Hepatic stellate cell (primary cell): ENCODE measurements at places on chromosomes 6 and 20.
A peak's percentile ranks its signal among the peaks of the same experiment; 100 is the strongest.

- DNase-seq, result no peak
Observed at GRCh38 chr6:137352859-137353258, 133.7 kb upstream of the IFNGR1 start.

DNA sequence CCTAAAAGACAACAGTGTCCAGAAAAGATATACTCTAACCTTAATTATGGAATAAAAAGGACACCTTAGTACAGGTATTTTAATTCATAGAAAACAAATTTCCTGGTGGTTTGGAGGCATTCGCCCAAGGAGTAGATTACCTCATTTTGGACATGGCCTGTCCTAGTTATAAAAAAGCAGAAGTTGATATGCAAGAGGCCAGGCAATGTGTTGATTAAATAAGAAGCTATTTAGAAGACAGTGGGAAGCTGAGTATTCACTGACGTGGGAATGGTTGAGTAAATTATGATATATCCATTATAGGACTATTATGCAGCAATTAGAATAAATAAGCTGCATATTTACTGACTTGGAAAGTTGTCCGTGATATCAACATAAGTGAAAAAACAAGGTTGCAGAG lies 314.9 kb downstream of the ALDH8A1 start:
- no peak for DNase-seq

DNA sequence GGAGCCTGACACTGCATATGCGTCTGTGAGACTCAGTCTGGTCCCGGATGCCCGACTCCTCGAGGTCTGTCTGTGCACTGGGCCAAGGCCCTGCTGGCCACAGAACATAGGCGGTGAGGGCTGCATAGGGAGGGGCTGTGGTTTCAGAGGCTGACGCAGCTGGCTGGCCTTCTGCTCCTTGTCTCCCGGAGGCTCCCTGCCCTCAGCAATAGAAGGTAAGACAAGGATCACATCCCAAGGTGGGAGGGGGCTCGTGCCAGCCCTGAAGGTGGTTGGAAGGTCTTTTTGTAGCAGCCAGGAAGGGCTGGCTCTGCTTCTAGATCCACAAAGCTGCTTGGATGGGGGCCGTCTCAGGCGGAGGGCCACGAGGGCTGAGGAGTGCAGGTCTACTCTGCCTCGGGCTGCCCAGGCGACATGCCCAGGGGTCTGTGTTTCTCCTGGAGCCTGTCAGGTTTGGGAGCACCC lies 239.8 kb upstream of the SULF2 start:
- no peak for DNase-seq

- no peak for DNase-seq
Observed at GRCh38 chr6:118507636-118508035, 40.5 kb upstream of the PLN start.

- DNase-seq, result no peak
Observed at GRCh38 chr6:143087856-143088255, 27.2 kb downstream of the AIG1 start.

GRCh38 chr6:130215526-130215925 lies 7.2 kb downstream of the SAMD3 start:
- DNase-seq, result no peak

DNA sequence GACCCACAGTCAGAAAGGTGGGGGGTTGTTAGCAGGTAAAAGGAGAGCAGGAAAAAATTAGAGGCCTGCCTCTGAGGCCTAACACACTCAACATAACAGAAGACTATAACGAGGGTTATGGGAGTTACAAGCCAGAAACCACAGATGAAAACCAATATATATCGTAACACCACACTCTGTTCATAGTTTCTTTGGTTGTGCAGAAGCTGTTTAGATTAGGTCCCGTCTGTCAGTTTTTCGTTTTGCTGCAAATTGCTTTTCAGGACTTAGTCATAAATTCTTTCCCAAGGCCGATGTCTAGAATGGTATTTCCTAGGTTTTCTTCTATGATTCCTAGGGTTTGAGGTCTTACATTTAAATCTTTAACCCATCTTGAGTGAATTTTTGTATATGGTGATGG lies 3.7 kb upstream of the MAP3K5 start:
- no peak for DNase-seq

DNA sequence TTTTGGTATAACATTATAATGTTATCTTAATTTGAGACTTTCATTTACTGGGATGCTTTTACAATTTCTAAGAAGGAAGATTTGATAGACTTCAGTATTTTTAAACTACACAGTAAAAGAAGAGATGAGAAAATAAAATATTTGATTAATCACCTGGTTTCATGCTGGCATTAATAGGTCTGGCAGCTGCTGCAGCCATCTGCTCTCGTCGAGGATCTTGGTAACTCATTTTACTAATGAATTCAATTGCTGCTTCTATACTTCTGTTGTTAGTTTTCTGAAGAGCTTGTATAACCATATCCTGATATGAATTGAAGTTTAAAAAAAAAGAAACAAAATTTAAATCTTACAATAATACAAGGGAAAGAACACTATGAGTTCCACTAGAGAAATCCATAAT lies 23.0 kb downstream of the LATS1 start:
- no peak for DNase-seq

GRCh38 chr20:40710603-40711002 lies 21.6 kb upstream of the MAFB start:
- DNase-seq, result no peak

- DNase-seq, result no peak
Observed at GRCh38 chr6:54085541-54085940, 25.7 kb upstream of the MLIP start.

GRCh38 chr6:170074435-170074834 lies 216.4 kb downstream of the DLL1 start:
- no peak for DNase-seq

DNA sequence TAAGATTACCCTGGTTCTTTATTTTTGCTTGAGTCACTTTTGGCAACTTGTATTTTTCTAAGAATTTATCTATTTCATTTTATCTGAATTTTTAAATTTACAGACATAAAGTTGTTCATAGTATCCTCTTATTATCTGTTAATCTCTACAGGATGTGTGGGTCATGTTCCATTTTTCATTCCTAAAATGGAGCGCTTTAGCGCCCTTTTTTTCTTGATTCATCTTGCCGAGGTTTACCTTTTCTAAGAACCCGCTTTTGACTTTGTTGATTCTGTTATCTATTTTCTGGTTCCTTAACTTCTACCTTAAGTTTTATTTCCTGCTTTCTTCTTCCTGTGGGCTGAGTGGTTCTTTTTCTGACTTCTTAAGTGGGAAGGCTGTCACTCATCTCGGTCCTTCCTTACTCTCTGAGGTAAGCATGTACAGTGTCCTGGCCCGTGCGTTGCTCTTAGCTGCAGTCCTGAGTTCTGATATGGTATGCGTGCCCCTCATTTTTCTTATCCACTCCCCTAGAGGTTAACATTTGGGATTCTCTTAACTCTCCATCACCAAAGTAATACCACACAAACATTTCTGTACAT lies 399.8 kb downstream of the CDC5L start:
- DNase-seq, result no peak

DNA sequence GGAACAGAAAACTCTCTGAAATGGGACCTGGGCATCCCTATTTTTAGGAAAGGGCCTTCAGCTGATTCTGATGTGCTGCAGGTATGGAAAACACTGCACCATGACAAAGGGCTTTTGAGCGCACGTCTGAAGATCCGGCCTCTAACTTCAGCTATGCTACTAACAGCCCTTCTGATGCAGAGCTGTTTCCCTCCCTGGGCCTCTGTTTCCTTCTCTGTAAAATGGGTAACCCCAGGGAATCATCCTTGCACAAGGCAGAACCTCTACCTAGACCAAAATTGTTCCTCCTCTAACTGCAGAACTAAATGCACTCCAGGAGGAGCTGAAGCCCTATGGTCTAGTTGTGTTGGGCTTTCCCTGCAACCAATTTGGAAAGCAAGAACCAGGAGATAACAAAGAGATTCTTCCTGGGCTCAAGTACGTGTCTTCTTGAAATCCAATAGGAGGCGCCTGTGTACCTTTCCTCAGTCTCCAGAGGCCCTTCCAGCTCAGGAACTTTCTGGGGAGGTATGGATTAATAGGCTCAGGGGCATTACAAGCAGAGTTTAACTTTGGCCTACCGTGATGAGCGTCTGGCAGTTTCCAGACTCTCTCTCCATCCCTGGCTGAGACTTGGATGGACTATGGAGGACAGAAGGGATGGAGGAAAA lies 5.9 kb downstream of the GPX5 start:
- no peak for DNase-seq

DNA sequence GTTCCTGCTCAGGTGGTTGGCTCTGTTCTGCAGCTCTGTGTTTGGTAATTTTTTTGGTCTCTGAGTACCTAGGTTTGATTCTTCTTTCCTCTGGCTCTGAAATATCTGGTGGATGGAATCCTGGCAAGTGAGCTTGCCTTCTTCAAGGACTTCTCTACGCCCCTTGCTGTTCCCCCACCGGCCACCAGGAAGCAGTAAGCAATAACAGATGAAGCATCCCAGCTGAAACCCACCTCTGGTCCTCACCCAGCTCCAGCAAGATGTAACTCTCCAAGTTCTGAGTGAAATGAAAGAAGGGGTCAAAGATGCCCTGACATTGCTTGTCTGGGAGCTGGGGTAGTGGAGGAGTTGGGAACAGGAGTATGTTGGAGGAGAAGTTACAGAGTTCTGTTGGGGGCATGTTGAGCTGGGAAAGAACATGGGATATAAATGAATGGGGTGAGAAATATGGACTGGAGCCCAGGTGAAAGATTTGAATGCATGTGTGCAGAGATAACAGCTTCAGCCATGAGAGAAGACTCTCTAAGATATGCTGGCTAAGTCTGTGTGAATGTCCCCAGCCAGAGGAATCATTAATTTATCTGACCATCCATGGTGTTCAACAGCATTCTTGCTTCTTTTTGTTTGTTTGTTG lies 51.3 kb upstream of the GLP1R start:
- peak; percentile 6 for DNase-seq

DNA sequence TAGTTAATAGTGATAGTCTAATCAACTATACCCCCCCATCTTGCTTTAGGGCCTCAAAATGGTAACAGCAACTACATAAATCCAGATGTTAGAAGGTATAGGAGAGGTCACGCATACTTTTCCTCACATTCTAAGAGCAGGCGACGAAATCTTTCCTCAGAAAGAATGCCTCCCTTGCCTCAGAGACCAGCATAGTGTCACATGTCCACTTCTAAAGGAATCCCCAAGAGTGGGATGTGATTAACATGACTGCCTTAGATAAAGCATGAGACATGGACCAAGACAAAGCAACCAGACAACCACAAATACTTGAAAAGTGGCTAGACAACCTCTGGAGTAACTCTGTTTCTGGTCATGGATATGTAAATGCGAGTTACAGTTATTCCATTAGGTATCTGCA lies 710.7 kb downstream of the EYS start:
- DNase-seq, result no peak

- no peak for DNase-seq
Observed at GRCh38 chr20:50845566-50846215, 50.8 kb downstream of the BCAS4 start.

- DNase-seq, result no peak
Observed at GRCh38 chr6:10743515-10743914, 4.1 kb upstream of the TMEM14B start.

DNA sequence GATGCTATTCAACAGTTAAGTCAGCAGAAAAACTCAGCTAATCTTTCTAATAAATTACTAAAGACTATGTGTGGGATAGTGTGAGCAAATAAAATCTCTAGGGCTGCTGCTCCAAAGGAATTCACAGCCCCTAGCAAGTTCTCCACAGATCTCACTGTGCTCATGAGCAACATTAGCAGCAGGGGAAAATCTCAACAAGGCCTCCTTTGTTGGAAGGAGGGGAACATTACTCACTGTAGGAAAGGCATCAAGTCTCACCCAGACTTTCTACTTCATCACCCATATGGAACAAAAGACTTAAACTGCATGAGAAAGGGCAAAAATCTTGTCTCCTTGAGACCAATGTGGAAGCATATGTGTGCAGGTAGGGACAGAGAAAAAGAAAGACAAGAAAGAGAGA lies 726.4 kb upstream of the SLC35B3 start:
- no peak for DNase-seq

DNA sequence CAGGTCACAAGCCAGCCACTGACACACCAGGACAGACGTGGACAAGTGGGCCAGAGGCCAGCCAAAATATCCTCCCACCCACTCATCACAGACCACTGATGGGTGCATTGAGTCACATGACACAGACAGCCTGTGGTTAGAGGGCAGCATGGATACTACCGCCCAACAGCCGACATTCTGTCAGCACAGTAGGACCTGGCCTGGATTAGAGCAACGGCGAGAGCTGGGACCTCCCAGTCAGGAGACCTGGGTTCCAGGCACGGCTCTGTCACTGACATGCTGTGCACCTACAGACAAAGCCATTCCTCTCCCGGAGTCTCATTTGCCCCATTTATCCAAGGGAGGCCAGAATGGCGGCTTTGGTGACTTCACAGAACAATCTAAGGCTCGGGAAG lies 8.0 kb downstream of the ZNF335 start:
- DNase-seq, result no peak

DNA sequence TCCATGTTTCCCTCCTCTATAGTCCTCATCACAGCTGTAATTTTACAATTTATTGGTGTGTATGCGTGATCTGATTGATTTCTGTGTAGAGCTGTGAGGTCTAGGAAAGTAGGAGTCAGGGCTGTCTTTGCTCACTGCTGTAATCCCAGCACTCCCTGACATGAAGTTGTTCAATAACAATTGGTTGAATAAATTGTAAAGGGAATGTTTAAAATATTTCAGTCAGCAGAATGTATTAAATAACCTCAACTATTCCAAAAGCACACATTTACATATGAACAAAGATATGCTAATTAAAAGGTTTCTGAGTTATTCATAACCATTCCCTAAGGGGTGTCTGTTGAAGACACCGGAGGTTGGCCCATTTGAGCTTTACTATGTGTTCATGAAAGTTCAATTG lies 31.5 kb downstream of the NOX3 start:
- DNase-seq, result no peak

GRCh38 chr20:17513939-17514338 lies 17.2 kb downstream of the BFSP1 start:
- DNase-seq, result no peak

GRCh38 chr6:4354181-4354580 lies 218.8 kb upstream of the ECI2 start:
- no peak for DNase-seq

GRCh38 chr6:17096096-17096495 lies 5.8 kb upstream of the STMND1 start:
- no peak for DNase-seq

GRCh38 chr6:45009576-45009975 lies 318.6 kb upstream of the RUNX2 start:
- DNase-seq, result no peak

DNA sequence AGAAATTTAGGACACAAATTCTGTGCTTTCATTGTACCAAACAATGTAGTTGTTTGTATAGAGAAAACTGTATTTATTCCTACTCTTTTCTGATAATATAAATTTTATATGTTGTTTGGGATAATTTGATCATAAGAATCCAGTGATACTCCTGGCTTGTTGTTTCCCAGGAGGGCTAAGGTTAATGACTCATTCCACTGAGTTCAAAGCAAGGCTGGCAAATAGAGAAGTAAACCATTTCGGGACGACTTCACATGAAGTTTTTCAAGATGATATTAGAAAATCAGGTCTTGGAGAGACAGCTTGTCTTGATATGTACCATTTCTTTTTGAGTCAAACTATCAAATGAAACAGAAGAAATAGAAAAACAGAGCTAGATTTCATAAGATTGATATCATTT lies 326.1 kb upstream of the CNR1 start:
- DNase-seq, result no peak
